Body of pancreas (tissue), 4 donors: ENCODE measurements at places on chromosomes 5 and 9. TPM values are rescaled to one million over a fixed set of nuclear protein-coding genes. Genes with fewer than 3 reads are reported as not detected.
A peak's percentile ranks its signal among the peaks of the same experiment; 100 is the strongest.

DNA sequence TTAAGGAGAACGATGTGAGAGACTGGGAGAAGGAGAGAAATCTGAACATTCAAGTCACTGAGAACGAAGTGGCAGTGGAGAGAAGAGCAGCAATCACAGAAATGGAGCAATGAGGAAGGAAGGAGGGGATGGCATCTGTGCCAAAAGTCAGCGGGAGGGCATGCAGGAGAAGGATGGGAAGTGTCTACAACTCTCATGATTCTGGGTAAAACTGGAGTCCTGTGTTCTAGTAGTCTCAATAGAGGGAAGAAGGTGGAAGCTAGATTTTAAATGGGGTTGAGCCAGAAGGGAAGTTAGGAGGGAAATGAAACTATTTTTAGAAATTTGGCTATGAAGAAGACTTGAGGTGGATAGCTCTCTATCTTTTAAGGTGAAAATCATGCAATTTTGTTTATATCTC lies 39.1 kb upstream of the SPATA31C2 start:
- no peaks in the 10 kb centered on the region for H3K4me1 ChIP-seq
- DNase-seq, result no peak
- no peak overlapping the region for H3K4me3 ChIP-seq
- no peak overlapping the region for H3K27ac ChIP-seq

DNA sequence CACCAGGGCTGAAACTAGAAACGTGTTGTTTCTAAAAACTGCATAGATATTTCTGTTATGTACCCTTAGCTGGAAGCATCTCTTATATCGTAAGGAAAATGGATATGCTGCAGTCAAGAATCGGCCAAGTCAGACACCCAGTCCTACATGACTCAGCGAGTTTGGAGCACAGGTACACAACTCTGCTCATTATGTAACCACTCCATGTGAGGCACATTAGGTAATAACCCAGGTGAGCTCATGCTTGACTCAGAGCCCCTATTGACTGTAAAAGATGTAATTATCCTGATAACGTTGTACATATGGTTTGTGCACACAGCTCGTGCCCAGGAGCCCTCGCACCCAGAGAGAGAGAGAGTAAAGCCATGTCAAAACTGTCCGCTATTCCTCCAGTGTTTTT lies 593.7 kb upstream of the ACO1 start:
- no peaks in the 10 kb centered on the region for H3K27me3 ChIP-seq
- no peak overlapping the region for H3K4me3 ChIP-seq

GRCh38 chr9:128550226-128550625 lies 2.2 kb upstream of the SPTAN1 start:
- H3K36me3 ChIP-seq, result no peaks in the 10 kb centered on the region
- no peak for DNase-seq
- no peak overlapping the region for H3K4me3 ChIP-seq
- no peaks in the 10 kb centered on the region for H3K27me3 ChIP-seq
- peaks cover 26% of the 10 kb centered on the region for H3K4me1 ChIP-seq

GRCh38 chr9:89095761-89096528 lies 82.7 kb downstream of the SHC3 start:
- no peaks in the 10 kb centered on the region for H3K4me1 ChIP-seq
- no peaks in the 10 kb centered on the region for H3K27me3 ChIP-seq
- DNase-seq, result no peak
- H3K36me3 ChIP-seq, result no peaks in the 10 kb centered on the region

- no peak overlapping the region for H3K27ac ChIP-seq
- no peak overlapping the region for H3K4me3 ChIP-seq
- no peaks in the 10 kb centered on the region for H3K36me3 ChIP-seq
- H3K4me1 ChIP-seq, result peaks cover 12% of the 10 kb centered on the region
Observed at GRCh38 chr9:93052791-93053540, 5.5 kb upstream of the SUSD3 start.

DNA sequence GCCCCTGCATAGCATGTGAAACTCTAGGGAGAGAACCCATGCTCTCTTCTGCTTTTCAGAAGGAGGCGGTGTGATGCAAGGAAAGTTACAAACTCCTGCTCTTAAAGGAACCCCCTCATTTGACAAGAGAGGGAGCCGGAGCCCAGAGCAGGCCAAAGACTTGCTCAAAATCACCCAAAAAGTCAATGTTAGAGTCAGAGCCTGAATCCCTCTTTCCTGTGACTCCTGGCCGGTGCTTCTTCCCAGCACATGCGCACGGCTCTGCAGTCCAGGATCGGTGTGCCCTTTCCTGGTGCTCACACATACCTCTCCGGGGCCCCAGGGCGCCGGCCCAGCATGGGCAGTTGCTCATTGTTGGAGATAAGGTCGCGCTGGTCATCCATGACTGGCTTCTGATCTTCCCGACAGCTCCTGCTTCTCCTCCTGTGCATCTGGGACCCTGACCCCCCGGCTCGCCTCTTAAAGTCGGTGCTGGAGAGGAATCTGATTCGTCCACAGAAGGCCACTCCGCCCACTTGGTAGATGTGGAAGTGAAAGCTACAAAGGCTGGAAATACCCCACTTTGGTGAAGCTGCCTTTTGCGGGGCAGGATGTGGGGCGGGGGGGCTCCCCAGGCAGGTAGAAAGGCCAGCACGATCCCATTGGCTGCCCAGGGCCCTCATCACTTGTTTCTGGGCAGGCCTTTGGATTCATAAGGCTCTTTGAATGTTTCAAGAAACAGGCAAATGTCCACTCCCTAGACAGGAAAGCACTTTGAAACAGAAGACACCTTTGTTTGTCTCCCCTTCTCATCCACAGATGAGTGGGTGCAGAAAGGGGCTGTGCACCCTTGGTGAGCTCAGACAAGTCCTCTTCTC lies at the start of gene CD74:
Gene CD74 (minus strand): TSS at position 592 of the 857 bp plus-strand sequence. CDS start 161 bp downstream, at position 431.
- H3K4me1 ChIP-seq, result peaks cover 18% of the 10 kb centered on the region
- no peaks in the 10 kb centered on the region for H3K36me3 ChIP-seq
- H3K27ac ChIP-seq, result peak within 1 kb of the TSS; percentile 91
- no peaks in the 10 kb centered on the region for H3K27me3 ChIP-seq
- peak within 1 kb of the TSS; percentile 14 for H3K4me3 ChIP-seq

GRCh38 chr5:485946-486491 lies 38.2 kb downstream of the SLC9A3 start:
- DNase-seq, result no peak
- no peak overlapping the region for H3K27ac ChIP-seq
- no peak overlapping the region for H3K4me3 ChIP-seq
- H3K36me3 ChIP-seq, result no peaks in the 10 kb centered on the region
- H3K27me3 ChIP-seq, result peaks cover 3% of the 10 kb centered on the region

- no peaks in the 10 kb centered on the region for H3K4me1 ChIP-seq
- H3K36me3 ChIP-seq, result no peaks in the 10 kb centered on the region
- no peak overlapping the region for H3K27ac ChIP-seq
- H3K27me3 ChIP-seq, result no peaks in the 10 kb centered on the region
Observed at GRCh38 chr9:104258296-104259011, 164.3 kb downstream of the SMC2 start.

- no peaks in the 10 kb centered on the region for H3K4me1 ChIP-seq
- no peaks in the 10 kb centered on the region for H3K36me3 ChIP-seq
- DNase-seq, result no peak
- H3K27me3 ChIP-seq, result no peaks in the 10 kb centered on the region
- no peak overlapping the region for H3K4me3 ChIP-seq
- H3K27ac ChIP-seq, result no peak overlapping the region
Observed at GRCh38 chr5:94329115-94329514, 289.3 kb downstream of the KIAA0825 start.

Gene SAXO1
- not detected for total RNA-seq

Gene GRIA1
- 2.6 TPM for total RNA-seq

Gene PCDHA1
- total RNA-seq, result not detected

Gene FOXD4
- 0.99 TPM for total RNA-seq

Gene CD274
- 1.6 TPM for total RNA-seq

Gene LCN12
- 4.9 TPM for total RNA-seq
